ENCODE measurements at places on chromosomes 2 and 18. TPM values are rescaled to one million over a fixed set of nuclear protein-coding genes. Genes with fewer than 3 reads are reported as not detected.

DNA sequence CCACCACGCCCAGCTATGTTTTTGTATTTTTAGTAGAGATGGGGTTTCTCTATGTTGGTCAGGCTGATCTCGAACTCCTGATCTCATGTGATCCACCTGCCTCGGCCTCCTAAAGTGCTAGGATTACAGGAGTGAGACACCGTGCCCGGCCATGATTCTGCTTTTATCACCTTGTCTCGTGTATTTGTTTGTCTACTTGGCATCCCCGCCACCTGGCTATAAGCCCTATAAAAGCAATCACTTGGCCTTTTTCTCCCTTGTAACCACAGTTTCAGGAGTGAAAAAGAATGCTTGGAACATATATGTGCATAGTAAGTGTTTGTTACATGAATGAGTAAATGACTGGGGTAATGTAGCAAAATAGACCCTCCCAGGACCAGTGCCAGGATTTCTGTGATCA lies 77.5 kb upstream of the PAPOLG start:
- no peak for DNase-seq

DNA sequence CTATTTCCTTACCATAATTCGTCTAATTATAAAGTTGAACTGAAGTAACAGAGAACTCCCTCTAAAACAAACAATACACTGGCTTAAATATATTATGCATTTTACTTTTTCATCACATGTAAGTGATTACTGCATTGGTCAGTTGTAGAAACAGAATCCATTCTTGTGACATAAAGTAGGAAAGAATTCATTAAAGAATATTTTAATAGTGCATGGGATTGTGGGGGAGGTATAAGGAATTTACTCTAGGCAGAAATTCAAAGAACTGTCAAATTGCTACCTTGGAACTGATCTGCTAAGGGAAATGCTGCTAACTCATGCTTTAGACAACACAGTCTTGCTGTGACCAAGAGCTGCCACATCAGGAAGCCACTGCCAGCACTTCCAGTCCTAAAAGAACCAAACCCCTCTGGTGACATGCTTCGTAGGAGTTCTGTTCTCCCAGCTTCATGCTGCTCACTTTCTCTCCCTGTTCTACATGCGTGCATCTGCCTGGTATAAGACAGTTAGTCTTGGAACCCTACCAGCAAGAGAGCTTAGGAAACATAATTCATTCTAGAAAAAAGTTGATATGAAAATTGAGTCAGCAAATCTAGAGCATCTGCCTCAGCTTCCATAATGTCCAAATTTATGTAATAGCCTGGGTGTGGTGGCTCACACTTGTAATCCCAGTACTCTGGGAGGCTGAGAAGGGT lies 1137.6 kb upstream of the NXPH2 start:
- DNase-seq, result no peak

DNA sequence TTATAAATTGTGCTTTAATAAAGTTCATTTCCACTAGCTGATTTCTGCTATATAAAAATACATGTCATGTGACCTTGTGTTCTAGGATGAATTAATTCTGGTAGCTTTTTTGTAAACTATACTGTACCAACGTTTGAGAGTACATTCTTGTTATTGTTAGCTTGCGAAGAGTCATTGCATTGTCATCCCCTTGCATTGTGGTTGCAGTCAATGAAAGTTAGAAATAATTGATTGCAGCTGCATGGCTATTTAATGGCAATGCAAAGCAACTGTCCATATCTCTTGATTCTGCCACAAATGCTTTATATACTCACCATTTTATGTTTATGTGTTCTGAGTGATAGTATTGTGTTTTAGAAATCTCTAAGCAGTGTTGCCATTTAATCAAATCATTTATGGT lies 91.6 kb downstream of the ZNF407 start:
- no peak for DNase-seq

- no peak for DNase-seq
Measured at GRCh38 chr2:222572264-222572721, 83.6 kb downstream of the FARSB start.

The CSRNP3 gene
- total RNA-seq, result 0.32 TPM

- DNase-seq, result peak; percentile 50
Measured at GRCh38 chr2:172098650-172099471, 3.8 kb downstream of the DLX2 start.

The IGFBP2 gene
- total RNA-seq, result 479 TPM

GRCh38 chr2:48175254-48175653 lies 269.0 kb upstream of the FBXO11 start:
- no peak for DNase-seq

GRCh38 chr2:61443342-61444041 lies 27.4 kb downstream of the USP34 start:
- no peak for DNase-seq

DNA sequence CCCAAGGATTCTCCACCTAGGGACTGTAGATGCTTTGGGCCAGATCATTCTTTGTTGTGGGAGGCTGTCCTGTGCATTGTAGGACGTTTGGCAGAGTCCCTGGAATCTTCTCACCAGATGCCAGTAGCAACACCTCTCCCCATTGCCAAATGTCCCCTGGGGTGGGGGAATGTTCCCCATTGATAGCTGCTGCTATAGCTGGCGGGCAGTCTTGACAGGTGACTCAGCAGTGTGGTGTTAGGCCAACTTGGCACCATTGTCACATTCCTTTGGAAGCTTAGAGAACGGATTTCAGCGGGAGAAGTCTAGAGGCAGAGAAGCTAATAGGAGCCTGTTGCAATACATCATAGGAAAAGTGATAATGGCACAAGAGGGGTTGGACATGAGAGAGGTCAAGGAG lies 495.7 kb upstream of the SMIM21 start:
- no peak for DNase-seq

GRCh38 chr2:232489516-232490220 lies 2.0 kb upstream of the ECEL1 start:
- no peak for DNase-seq

The GCG gene
- total RNA-seq, result not detected

GRCh38 chr2:25557179-25558036 lies 116.0 kb downstream of the DTNB start:
- no peak for DNase-seq

The CRYGD gene
- total RNA-seq, result not detected

DNA sequence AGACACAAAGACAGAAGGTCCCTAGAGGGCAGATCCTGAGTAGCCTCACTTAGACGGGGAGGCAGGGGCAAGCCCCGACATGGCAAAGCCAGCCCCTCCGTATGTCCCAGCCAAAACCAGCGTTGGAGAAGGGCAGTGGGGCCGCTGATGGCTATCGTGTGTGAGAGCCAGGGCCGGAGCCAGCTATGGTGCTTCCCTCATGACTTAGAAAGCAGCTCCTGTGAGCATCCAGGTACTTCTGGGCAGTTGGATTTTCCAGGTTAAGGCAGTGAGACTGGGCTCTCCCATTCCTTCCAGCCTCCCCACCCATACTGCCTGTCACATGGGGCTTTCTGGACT lies 31.2 kb upstream of the ROCK2 start:
- no peak for DNase-seq

GRCh38 chr2:217444932-217445331 lies 557.9 kb downstream of the TNS1 start:
- DNase-seq, result no peak

DNA sequence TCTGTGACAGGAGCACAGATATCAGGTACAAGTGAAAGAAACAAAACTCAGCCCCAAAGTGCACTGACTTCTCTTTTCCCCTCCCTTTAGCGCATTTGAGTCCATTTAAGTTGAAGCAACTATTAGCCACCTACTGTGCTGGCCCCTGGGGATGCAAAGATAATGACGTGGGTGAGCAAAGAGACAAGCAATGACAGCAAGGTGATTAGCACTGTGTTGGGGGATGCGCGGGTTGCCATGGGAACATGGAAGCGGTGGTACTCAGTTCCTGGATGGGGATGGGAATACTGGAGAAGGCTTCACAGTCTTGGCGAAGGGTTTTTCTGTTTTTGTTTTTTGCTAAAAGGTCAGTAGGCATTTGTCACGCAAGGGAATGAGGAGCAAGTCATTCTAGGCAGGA lies 205.8 kb downstream of the LDLRAD4 start:
- DNase-seq, result no peak

- DNase-seq, result no peak
Measured at GRCh38 chr2:219078126-219078525, 17.4 kb upstream of the IHH start.

- peak; percentile 25 for DNase-seq
Measured at GRCh38 chr18:7329016-7329415, 98.1 kb downstream of the LRRC30 start.

DNA sequence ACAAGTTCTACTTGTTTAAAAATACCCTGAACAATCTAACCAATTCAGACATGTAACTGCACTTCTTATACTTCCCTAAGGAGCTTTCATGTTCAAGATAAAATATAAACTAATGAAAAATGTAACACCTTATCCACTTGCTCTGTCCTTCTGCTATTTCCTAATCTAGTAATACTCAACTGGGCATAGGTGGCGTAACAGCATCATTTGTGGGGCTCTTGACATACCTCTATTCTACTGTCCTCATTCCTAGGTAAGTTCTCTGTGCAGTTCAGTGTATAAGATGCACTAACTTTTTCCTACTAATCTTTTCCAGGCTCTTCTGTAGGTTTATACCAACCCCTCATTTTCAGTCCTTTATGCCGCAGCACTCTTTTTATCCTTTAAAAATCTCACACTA lies 36.7 kb downstream of the PRKD3 start:
- DNase-seq, result no peak

The C1QL2 gene
- total RNA-seq, result not detected

The PAX8 gene
- total RNA-seq, result 0.75 TPM

The ARHGAP15 gene
- total RNA-seq, result 0.71 TPM

The RNU2-63P gene
- total RNA-seq, result not detected

GRCh38 chr2:89831641-89832498 lies 1140.4 kb downstream of the RPIA start:
- DNase-seq, result no peak

The SLC19A3 gene
- 1.6 TPM for total RNA-seq

GRCh38 chr2:145753041-145753608 lies 1233.2 kb upstream of the ZEB2 start:
- DNase-seq, result no peak

The CFAP221 gene
- not detected for total RNA-seq

- peak; percentile 71 for DNase-seq
Measured at GRCh38 chr2:10787176-10787968, 25.2 kb downstream of the PDIA6 start.

DNA sequence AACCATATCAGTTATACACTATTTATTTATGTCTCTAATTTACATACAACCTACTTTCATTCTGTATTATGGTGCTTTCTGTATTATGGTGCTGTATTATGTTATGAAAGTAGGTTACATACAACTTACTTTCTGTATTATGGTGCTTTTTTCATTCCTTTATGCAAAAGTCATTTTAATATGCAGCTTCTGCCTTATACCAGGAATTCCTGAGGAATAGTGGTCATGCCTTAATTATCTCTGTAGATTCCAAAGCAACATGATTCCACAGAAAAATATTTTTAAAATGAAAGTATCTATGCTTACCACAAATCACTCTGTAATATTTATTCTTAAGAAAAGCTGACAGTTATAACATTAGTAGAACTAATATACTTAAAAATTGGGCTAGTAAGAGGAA lies 922.0 kb upstream of the NRXN1 start:
- no peak for DNase-seq

GRCh38 chr2:160499865-160500264 lies 6.3 kb upstream of the RBMS1 start:
- no peak for DNase-seq

DNA sequence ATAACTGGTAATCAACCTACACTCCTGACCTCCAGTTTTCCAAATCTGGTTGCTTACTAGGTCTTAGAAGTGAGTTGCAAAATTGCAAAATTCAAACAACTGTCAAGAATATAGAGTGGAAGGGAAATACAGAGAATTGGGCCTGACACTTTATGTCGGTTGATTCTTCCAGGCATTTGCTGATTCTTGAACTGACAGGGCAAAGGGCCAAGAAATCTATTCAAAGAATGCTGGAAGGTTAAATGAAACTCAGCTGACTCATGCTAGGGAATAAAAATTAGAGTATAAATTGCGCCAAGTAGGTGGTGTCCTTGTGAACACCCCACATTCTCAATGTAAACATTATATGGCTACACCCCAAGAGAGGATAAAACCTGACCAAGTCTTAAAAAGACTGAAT lies 21.5 kb upstream of the ZSCAN30 start:
- no peak for DNase-seq

The FAM228A gene
- total RNA-seq, result not detected

The CDK5R2 gene
- 0.24 TPM for total RNA-seq

DNA sequence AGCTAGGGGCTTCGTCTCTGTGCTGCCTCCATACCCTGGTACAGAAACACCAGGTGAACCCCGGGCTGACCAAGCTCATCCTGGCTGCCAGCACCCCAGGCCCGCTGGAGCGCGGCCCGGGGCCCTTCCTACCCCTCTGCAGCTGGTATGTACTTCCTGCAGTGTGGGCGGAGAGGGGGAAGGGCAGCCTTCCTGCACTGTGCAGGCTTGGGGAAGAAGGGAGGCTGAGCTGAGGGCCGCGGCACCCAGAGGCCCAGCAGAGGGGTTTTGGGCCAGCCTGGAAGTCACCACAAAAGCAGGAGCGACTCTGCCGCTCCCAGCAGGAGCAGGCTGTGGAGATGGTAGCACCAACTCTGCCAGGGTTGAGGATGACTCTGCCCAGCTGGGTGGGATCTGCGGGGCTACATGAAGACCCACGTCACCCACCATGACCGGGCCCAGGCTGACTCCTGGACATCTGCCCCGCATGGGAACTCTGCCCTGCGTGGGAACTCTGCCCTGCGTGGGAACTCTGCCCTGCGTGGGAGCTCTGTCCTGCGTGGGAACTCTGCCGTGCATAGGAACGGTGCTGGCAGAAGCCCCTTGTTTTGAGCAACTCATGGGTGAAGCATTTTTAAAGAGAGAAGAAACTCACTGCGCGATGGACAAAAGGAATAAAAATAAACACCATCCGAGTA lies 273.3 kb downstream of the NDUFA10 start:
- no peak for DNase-seq

The RBBP8 gene
- total RNA-seq, result 45.8 TPM

The NEU4 gene
- not detected for total RNA-seq

- DNase-seq, result no peak
Measured at GRCh38 chr2:197672371-197672893, 3.0 kb downstream of the RFTN2 start.

GRCh38 chr2:116819355-116819754 lies 995.1 kb upstream of the DDX18 start:
- peak; percentile 1 for DNase-seq

GRCh38 chr2:152236191-152236925 lies 60.8 kb upstream of the STAM2 start:
- DNase-seq, result no peak

- no peak for DNase-seq
Measured at GRCh38 chr2:114038710-114039109, 148.8 kb downstream of the ACTR3 start.

All from SK-MEL-5 (cell line).